ENCODE measurements at places on chromosomes 7 and 10.

DNA sequence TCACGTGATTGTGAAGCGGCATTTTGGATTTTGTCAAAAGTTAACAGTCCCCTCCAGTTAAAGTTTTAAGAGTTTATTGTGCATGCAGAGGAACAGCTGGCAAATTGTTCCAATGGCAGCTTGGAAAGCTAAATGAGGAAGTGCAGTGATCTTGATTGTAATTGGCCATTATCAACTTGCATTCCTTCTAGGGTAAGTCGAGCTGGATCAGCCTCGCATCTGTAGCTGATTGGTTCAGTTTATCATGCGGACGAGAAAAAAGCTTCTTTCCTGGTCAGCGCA lies 566 bp downstream of the ZNF789 start:
- DNase-seq: no peak

DNA sequence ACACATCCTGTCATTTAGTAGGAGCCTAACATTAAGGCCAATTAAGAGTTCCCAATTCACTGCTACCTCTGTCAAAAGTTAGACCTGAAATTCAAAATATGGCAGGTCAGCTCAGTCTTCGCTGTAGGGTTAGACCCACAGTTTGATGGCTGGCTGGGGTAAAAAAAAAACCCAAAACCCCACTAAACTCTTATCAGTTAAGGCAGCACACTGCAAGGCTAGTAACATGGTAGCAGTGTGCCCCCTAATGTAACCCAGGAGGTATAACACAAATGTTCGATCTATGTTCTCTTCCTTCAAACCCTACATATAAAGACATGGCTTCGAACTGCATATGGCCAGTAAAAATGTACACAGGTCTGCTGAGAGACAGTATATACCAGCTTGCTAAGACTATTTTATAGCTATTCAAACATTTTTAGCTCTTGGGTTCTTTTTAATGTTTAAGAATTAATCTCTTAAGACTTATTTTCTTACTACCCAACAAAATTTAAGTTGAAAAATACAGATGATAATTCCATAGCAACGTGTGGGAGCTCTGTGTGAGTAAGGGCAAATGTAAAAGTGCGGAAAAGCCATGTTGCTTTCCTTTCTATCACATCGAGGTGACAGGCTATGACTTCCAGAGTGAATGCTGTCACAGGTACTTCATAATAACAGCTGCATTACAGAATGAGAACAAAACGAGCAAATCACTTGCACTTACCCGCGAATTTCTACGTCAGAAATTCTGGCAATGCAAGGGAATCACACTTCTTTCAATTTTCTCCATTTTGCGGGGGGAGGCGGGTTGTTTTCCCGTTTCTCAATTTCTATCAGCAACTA lies 168.4 kb upstream of the IMMP2L start:
- DNase-seq: no peak

DNA sequence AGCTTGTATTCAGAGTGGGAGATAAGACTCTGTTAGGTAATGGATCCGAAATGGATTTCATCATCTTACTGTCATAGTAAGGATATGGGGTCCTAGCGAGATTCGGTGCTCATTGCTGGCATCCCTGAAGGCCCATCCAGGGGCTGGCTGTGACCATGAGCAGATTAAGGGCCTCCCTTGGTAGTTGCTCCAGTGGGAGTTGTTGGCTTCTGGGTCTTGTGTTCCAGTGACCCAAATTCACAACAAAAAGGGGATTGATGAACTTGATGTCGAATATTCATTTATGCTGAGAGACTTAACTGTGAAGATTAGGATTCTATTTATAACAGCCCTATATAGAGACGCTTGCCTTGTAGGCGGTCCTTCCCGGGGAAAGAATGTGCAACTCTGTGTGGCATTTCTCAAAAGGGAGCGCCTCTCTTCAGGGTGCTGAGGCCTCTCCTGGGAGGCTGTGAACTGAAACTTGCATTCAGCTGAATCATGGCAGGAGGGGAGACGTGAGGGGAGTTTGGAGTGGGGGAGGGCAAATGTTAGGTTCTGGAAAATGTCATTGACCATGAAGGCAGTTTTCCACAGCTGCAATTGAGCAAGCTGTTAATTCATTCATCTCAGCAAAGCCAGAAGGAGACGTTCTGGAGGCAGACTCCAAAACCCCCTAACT lies 233.1 kb upstream of the FZD8 start:
- DNase-seq: no peak

GRCh38 chr10:30542001-30542894 lies 87.3 kb downstream of the LYZL2 start:
- no peak for DNase-seq

DNA sequence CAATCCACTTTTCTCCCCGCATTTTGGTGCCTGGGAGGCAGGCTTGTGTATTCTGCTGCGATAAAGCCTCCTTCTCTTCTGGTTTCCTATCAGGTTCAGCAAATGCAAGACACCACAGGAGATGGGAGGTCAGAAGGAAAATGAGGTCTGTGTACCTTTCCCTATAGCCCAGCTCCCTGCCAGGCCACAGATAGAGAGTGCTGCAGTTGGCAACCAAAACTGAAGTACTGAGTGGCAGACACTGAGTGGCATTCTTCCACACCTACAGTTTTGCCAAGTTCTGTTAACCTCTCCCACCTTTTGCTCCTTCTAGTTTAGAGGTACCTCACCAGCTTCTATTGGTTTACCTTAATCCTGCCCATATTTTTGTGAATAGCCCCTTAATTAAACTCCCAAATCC lies 948.4 kb downstream of the SORCS1 start:
- no peak for DNase-seq

DNA sequence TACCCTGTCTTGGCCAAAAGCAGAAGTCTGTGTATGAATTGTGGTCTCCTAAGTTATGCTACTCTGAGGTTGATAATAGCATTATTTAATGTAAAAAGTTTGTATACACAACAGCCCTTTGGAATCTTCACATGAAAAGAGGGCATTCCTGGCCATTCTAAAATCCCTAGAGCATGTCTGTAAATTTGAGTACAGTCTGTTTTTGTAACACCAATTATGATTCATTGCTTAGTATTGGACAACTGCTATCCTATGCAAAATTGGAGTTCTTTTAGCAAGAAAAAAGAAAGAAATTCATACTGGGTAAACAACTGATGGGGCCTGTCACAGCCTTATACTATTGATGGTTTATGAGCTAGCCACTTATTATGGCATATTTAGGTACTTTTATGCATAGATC lies 10.2 kb downstream of the CUTC start:
- no peak for DNase-seq

- no peak for DNase-seq
Observed at GRCh38 chr10:86085136-86085535, 281.5 kb downstream of the GRID1 start.

- DNase-seq: no peak
Observed at GRCh38 chr10:107727767-107728317, 563.3 kb upstream of the SORCS1 start.

DNA sequence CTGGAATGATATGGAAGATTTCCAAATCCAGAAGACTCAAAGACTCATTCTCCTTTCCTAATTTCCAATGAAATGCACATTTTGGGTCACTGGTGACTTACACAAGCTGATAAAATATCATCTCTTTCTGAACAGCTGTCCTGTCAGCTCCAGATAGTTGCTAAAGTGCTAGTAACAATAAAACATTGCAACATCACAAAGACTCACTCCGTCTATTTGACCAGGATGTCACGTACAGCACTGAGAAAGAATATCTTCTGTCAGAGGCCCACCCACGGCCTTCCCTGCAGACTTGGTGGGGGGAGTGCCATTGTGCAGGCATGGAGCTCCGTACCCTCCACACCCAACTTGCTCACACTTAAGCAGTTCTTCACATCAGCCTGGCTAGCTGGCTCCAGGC lies 78.9 kb upstream of the EGR2 start:
- DNase-seq: no peak

- no peak for DNase-seq
Observed at GRCh38 chr10:43982250-43982649, 333.6 kb upstream of the ZNF32 start.

GRCh38 chr10:101682172-101682825 lies 12.7 kb downstream of the FBXW4 start:
- no peak for DNase-seq

- peak; percentile 7 for DNase-seq
Observed at GRCh38 chr7:127347567-127348246, 44.8 kb downstream of the ZNF800 start.

GRCh38 chr7:130831817-130832481 lies 97.9 kb upstream of the KLF14 start:
- no peak for DNase-seq
